ENCODE measurements at places on chromosomes 13 and 19.

DNA sequence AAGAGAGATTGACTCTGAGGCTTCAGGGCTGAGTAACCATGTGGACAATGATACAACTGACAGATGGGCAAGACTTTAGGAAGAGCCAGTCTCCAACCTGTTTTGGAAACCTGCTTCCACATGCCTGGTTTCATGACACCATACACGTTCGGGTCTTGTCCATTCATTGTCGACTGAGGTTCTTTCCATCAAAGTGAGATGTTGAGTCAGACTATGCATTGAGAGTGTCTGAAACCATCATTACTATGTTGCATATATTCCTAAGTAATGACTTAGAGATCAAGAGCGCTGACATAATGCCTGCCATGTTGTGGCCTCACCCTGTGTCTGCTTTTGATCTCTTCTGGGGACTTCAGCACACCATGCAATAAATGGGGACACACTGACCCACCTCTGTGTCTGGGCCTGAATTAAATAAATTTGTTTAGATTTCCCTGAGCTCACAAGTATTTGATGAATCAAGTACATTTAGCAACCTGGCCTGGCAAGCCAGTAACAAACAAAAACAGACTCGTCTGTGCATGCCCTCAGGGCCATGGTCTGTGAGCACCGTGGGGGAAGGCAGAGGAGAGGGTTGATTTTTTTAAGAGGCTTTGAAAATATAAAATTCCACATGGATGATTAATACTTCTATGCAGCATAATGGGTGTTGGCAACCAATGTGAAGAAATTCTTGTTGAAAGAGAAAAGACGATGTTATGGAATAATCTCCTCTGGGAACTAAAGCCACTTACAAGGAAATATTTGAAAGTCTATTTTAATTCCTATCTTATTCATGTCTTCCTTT lies 49.9 kb upstream of the UBAC2 start:
- no peak for DNase-seq

DNA sequence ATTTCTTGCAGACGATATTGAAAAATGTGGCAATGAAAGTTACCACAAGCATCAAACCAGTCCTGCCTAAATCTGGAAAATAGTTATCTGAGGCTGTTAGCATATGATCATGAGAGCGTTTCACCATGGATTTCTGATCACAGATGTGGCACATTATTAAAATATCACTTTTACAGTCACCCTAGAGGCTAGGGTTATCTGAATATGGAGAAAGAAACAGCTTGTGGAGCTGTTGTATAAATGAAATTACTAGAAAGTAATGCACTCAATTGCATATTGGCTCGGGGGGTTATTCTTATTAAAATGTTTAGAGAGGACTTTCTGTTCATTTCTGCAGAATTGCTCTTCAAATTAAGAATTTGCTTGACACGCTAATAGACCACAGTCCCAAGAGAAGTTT lies 35.6 kb downstream of the ALOX5AP start:
- no peak for DNase-seq

DNA sequence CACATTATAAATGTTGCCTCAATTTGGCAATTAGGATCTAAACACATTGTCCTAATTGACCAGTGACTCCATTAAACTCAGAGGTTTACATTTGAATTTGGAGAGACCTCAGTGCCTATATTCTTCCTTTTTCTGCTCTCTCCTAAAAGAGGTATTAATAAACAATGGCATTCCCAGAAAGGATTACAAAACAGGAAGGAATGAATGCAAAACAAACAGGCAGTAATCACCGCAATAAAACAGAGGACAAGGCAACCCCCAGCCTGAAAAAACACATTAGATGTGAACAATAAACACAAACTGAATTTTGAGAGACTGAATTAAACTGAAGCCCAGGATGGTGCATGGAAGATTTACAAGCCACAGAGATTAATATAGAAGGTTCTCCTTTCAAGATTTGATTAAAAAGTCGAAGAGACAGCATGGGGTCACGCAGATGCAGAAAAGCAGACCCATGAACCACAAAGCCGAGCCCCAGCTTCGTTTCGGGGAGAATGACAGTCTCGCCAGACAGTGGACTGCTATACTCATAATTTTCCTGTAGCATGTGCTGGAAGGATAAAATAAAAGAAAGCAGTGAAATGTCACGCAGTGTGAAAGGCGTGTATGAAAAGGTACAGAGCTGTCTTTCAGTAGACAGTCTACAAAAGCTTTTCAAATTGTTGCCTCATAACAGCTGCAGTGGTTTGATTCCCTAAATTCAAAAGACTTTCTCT lies 503.0 kb downstream of the LIG4 start:
- no peak for DNase-seq

DNA sequence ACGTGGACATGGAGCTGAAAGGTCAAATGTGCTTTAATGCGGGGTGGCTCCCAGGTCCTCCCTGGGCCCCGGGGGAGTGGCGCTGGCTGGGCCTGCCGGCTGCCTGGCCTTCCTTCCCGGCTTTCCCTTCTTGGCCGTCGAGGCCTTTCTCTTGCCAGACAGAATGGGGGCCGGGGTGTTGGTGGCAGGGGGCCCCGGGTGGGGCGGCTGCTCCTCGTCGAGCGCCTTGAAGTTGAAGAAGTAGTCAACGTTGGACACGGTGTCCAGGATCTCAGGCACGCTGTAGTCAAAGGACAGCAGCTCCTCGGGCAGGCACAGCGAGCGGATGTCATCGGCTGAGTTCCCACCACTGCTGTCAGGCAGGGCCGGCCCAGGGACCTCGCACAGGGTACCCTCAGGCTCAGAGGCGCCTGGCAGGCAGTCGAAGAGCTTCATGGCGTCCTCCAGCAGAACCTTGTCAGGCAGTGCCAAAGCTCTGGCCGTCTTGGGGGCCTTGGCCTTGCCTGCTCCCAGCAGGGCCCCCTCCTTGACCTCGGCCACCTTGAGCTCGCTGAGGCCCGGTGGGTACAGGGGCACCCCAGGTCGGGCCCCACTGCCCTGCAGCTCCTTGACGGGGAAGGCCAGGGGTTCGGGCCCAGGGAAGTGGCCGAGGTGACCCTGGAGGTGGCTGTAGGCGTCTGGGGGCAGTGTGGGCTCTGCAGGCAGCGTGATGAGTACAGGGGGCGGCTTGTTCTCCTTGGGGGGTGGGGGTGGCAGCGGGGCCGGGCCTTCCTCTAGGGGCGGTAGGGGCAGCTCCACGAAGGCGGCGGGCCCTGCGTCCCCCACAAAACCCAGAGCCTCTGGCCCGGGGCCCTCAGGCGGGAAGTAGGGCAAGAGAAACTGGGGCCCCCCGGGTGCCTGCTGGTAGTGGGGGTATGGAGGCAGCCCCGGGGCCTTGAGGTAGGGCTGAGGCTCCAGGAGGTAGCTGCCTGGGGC lies 1.3 kb downstream of the PRR22 start:
- no peak for DNase-seq

- no peak for DNase-seq
Observed at GRCh38 chr13:96542986-96543385, 451.3 kb downstream of the OXGR1 start.

GRCh38 chr19:22807061-22807835 lies 23.3 kb upstream of the ZNF99 start:
- no peak for DNase-seq

DNA sequence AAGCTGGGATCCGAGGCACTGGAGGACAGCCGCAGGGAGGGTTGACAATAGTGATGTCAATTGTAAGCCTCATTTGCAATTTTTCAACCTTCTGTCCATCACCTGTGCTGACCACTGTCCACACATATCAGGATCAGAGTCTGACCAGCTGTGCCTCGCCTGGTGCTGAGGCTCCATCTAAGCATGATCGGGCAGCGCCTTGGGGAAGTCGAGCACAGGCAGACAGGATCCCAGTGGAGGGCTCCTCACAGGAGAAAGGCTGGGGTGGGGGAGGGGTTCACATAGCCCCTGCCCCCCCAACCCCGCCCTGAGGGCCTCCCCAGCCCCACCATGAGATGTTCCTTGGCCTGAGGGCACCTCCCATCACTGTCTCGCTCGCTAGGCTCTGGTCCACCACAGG lies 60.3 kb downstream of the RAB20 start:
- no peak for DNase-seq

- no peak for DNase-seq
Observed at GRCh38 chr13:95781016-95781415, 104.1 kb downstream of the DNAJC3 start.

DNA sequence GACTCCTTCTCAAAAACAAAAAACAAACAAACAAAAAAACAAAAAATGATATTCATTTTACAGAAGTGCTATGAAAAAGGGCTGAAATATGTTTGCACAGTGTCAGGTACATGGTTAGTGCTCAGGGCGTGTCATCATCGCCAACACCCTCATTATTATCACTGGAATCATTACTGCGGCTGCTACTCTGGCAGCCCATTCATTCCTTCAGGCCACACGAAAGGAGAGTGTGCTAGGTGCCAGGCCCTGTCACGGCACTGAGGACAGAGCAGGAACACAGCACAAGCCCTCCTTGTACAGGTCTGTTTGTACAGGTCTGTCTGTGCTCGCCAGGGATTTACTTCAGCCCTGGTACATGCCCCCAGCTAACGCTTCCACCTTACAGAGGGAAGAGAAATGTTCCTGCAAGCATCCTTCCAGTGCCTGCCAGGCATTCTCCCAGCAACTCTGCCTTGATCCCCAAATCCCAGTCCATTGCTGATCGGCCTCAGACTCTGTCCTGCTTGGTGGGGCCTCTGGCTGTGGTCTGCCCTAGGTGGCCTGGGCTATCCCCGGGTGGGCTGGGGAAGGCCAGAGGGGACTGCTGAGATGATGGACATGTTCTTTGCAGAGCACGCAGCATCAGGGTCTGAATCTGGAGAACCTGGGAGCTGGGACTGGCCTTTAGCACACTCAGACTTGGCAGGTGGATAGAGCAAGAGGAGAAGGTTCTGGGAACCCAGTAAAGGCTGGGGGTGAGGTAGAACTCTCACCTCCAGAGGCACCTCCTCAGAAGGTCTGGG lies 210.7 kb downstream of the URI1 start:
- no peak for DNase-seq

GRCh38 chr13:89465366-89465765 lies 1794.2 kb downstream of the SLITRK5 start:
- DNase-seq = no peak

DNA sequence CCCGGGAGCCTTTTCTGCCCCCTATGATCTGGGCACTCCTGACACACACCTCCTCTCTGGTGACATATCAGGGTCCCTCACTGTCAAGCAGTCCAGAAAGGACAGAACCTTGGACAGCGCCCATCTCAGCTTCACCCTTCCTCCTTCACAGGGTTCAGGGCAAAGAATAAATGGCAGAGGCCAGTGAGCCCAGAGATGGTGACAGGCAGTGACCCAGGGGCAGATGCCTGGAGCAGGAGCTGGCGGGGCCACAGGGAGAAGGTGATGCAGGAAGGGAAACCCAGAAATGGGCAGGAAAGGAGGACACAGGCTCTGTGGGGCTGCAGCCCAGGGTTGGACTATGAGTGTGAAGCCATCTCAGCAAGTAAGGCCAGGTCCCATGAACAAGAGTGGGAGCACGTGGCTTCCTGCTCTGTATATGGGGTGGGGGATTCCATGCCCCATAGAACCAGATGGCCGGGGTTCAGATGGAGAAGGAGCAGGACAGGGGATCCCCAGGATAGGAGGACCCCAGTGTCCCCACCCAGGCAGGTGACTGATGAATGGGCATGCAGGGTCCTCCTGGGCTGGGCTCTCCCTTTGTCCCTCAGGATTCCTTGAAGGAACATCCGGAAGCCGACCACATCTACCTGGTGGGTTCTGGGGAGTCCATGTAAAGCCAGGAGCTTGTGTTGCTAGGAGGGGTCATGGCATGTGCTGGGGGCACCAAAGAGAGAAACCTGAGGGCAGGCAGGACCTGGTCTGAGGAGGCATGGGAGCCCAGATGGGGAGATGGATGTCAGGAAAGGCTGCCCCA lies 8.5 kb upstream of the CEACAM7 start:
- no peak for DNase-seq

- no peak for DNase-seq
Observed at GRCh38 chr13:93222976-93223375, 3.6 kb upstream of the GPC6 start.

GRCh38 chr13:45226024-45226423 lies 25.2 kb upstream of the KCTD4 start:
- no peak for DNase-seq

DNA sequence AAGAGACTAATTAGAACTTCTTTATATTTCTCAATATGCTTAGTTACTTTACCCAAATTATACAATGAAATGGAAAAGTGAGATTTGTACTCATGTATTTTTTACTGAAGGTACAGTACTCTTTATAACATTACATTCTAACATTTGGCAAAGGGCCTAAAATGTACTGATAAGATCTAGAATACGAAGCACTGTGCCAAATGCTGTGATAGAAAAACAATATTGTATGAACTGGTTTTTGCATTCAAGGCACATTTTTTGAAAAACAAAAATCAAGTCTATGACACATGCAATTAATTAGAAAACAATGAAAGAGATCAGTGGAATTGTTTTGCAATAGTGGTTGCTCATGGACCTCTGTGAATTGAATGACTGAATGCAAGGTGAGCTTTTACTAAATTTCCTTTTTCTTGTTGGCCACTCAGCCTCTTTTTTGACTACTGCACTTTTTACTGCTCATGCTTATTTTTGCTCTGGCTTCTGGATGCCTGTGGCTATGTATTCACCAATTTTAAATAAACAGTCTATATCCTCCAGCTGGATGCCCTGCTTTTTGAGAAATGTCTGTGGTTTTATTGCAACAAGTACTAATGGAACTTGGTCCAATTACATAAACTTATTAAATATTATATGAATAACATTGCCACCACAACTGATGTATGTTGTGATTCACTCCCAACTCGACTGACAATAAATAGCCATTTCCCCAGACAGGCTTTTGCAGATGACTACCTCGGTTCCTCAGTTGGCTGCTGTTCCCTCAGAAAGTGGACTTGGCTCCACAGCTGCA lies 41.4 kb upstream of the OBI1 start:
- no peak for DNase-seq

- no peak for DNase-seq
Observed at GRCh38 chr19:55390461-55390880, 4.7 kb downstream of the RPL28 start.

GRCh38 chr13:103289681-103290080 lies 223.5 kb upstream of the SLC10A2 start:
- DNase-seq = no peak

GRCh38 chr13:108621462-108621861 lies 7.9 kb upstream of the MYO16 start:
- no peak for DNase-seq
